CD4-positive, CD25-positive, alpha-beta regulatory T cell (primary cell): ENCODE measurements at places on chromosomes 2 and 18. TPM values are rescaled to one million over a fixed set of nuclear protein-coding genes. Genes with fewer than 3 reads are reported as not detected.

- H3K4me1 ChIP-seq = no peaks in the 10 kb centered on the region
- no peaks in the 10 kb centered on the region for H3K36me3 ChIP-seq
- H3K27me3 ChIP-seq = no peaks in the 10 kb centered on the region
- H3K4me3 ChIP-seq = no peak overlapping the region
These were observed 864.2 kb downstream of the SLC4A3 start for GRCh38 chr2:220491670-220492069.

GRCh38 chr18:8401606-8402005 lies 207.6 kb upstream of the RAB12 start:
- H3K36me3 ChIP-seq = no peaks in the 10 kb centered on the region
- H3K4me3 ChIP-seq = no peak overlapping the region
- no peaks in the 10 kb centered on the region for H3K4me1 ChIP-seq
- no peak for DNase-seq
- no peaks in the 10 kb centered on the region for H3K27me3 ChIP-seq

GRCh38 chr2:68828887-68829708 lies 42.1 kb downstream of the BMP10 start:
- H3K27me3 ChIP-seq = no peaks in the 10 kb centered on the region
- peak; percentile 60 for DNase-seq

GRCh38 chr18:3305933-3306332 lies 44.0 kb downstream of the MYL12B start:
- DNase-seq = no peak
- no peaks in the 10 kb centered on the region for H3K27me3 ChIP-seq
- no peak overlapping the region for H3K4me3 ChIP-seq
- peak overlapping the region; percentile 1 for H3K27ac ChIP-seq

DNA sequence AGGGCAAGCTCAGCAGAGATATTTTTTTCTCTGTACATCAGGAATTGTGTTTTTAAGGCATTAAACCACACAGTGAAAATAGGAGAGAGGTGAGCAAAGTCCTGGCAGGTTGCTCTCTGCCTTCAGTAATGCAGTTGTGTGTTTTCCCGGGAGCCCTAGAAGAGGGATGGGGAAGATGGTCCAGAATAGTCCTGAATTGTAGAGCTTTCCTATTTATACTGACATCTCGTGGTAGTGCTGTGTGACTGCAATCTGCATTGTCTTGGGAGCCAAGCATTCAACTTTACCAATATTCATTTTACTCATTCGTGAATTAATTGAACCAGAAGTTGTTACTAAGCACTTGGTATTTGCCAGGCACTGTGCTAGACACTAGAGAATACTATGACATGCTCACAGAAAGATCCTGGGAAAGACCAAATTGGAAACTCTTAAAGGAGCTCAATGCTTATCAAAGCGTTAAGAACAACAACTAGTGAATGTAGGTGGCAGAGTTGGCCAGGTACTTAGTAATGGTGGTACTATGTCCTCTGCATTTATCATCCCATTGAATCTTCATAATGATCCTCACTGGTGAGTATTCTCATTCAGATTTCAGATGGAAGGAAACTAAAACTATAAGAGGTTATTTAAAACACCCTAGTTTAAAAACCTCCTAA lies 214.6 kb downstream of the TRIB2 start:
- peaks cover 4% of the 10 kb centered on the region for H3K27me3 ChIP-seq
- H3K4me1 ChIP-seq = no peaks in the 10 kb centered on the region
- H3K4me3 ChIP-seq = no peak overlapping the region
- H3K27ac ChIP-seq = no peak overlapping the region
- peak; percentile 21 for DNase-seq

DNA sequence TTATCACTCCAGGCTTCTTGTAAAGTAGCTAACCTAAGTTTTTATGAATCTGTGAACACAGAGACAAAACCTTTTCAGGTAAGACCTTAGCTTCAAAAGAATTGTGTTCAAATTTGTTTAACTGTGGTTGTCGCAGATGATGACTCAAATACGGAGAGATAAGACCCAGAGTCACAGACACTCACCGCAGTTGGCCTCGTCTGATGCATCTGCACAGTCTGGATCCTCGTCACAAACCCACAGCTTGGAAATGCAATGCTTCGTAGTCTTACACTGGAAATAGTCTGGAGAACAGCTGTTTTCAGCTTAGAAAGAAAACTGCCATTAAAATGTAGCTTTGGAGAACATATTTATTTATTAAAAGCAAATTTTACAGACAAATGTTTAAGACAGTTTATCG lies 1662.1 kb upstream of the NXPH2 start:
- H3K27ac ChIP-seq = no peak overlapping the region
- no peaks in the 10 kb centered on the region for H3K27me3 ChIP-seq
- no peaks in the 10 kb centered on the region for H3K36me3 ChIP-seq

GRCh38 chr18:79915161-79916127 lies 36.0 kb downstream of the SLC66A2 start:
- H3K27ac ChIP-seq = no peak overlapping the region
- no peak overlapping the region for H3K4me3 ChIP-seq
- H3K4me1 ChIP-seq = no peaks in the 10 kb centered on the region
- no peak for DNase-seq

DNA sequence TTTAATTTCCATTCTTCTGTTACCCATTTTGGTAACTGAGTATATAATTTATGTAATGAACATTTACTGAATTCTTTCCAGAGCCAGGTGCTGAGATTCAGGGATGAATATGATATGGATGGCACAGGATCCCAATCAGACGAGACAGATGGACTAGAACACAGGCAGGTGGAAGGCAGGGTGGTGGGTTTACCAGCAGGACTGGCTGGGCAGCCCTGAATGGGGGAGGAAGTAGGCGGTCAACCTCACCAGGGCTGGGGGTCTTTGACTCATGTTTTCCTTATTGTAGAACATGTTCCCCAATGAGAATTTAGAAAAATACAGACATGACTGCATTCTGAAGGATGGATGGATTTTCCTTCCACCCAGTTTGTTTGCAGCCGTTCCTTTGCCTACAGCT lies 80.3 kb downstream of the CIB4 start:
- no peak for DNase-seq
- H3K36me3 ChIP-seq = no peaks in the 10 kb centered on the region
- no peak overlapping the region for H3K27ac ChIP-seq

GRCh38 chr18:25467226-25467987 lies 115.4 kb upstream of the ZNF521 start:
- H3K4me3 ChIP-seq = no peak overlapping the region
- DNase-seq = no peak
- no peak overlapping the region for H3K27ac ChIP-seq
- no peaks in the 10 kb centered on the region for H3K4me1 ChIP-seq

DNA sequence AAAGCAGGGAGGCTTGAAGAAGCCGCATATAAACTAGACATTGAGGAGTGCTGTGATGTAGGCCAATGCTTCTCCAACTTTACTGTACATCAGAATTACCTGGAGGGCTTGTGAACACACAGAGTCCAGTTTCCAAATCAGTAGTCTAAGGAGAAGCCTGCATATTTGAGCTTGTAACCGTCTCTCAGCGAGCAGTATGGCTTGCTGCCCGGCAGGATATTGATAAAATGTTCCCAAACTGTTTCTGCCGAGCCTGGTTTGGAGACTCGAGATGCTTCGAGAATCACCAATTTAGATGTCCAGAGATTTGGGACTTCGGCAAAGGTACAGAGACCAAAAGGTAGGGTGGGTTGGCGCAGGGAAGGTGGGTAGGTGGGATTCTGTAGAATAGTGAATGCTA lies 11.0 kb upstream of the RAB31 start:
- no peak overlapping the region for H3K27ac ChIP-seq
- no peak for DNase-seq
- no peaks in the 10 kb centered on the region for H3K4me1 ChIP-seq
- no peaks in the 10 kb centered on the region for H3K36me3 ChIP-seq
- H3K4me3 ChIP-seq = no peak overlapping the region

- no peaks in the 10 kb centered on the region for H3K27me3 ChIP-seq
- no peak overlapping the region for H3K27ac ChIP-seq
- DNase-seq = no peak
- no peaks in the 10 kb centered on the region for H3K36me3 ChIP-seq
- H3K4me1 ChIP-seq = no peaks in the 10 kb centered on the region
- H3K4me3 ChIP-seq = no peak overlapping the region
These were observed 154.4 kb upstream of the EPAS1 start for GRCh38 chr2:46142546-46143428.

- H3K27me3 ChIP-seq = no peaks in the 10 kb centered on the region
- H3K4me3 ChIP-seq = no peak overlapping the region
- no peaks in the 10 kb centered on the region for H3K4me1 ChIP-seq
- H3K36me3 ChIP-seq = no peaks in the 10 kb centered on the region
- H3K27ac ChIP-seq = no peak overlapping the region
- no peak for DNase-seq
These were observed 175.6 kb downstream of the PRKCE start for GRCh38 chr2:45826884-45827635.

DNA sequence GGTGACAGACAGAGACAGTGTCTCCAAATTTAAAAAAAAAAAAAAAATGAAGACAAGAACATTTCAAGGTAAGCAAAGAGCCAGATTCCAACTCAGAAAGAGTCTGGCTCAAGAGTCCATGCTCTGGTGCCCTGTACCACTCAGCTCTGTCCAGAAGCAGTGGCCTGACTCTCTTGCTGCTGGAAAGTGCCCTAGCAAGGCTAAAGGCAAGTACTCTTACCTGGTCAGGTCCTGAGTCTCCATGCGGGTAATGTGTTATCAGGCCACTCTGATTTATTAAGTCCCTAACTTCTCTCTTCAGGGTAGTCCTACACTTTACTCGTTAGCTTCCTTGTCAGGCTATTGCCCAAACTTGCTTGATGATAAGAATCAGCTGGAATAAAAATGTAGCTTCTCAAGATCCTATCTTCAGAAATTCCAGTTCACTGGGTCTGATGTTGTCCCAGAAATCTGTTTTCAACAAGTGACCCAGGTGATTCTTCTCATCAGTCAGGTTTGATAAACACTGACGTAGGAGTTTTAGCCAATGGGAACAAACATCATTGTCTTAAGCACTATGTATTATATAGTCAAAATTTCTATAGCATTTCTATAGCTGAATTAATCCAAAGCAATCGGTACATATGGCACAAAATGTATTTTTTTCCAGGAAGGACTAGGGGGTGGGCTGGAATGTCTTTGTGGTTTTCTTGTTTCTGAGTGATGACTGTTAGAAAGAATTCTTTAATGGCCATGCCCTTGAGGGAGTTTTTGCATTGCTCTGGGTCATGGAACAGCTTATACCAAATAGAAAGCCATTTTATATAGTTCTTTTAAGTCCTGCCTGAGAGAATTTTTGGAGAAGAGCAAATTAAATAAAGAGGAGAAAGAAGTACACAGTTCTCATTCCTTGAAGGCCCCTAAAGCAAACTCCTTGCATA lies 139.9 kb upstream of the DNMT3A start:
- H3K4me3 ChIP-seq = no peak overlapping the region
- H3K27me3 ChIP-seq = no peaks in the 10 kb centered on the region
- H3K36me3 ChIP-seq = peaks cover 24% of the 10 kb centered on the region
- H3K4me1 ChIP-seq = no peaks in the 10 kb centered on the region
- DNase-seq = no peak

DNA sequence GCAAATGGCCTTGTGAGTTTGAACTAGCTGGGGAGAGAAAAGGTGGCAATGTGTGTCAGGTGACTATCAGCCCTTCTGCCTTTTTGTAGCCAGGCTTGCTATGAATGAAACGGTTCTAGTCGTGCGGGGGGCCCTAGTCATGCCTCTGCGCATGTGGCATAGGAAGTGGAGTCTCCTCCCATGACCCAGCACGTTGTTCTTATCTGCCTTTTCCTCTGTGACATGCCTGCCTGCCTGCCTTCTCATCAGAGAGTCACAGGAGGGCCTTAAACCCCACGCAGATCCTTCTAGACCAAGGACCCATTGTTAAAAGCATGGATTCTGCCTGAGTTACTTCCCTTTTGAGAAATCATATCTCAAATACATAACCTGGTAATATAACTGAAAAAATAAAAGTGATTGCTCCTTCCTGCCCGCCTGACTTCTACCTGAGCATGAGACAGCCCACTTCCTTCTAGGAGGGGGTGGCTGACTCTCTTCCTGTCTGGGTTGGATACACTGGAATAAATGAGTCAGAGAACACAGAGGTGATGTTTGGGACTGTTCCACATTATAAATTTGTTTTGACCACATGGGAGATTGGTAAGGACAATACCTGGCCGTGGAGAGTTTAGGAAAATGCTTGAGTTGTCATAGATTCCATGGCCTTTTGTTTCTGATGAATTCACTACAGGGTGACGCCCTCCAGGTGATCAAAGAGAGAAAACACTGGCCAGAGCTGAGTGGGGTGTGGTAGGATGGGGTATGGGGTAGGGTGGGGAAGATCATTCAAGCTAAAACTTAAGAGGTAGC lies 49.8 kb downstream of the FBLN7 start:
- no peaks in the 10 kb centered on the region for H3K27me3 ChIP-seq
- H3K4me1 ChIP-seq = peaks cover 81% of the 10 kb centered on the region
- peak; percentile 63 for DNase-seq
- H3K36me3 ChIP-seq = peaks cover 17% of the 10 kb centered on the region
- H3K27ac ChIP-seq = peak overlapping the region; percentile 92
- peak overlapping the region; percentile 77 for H3K4me3 ChIP-seq

The RFTN2 gene
- 0.20 TPM for polyA plus RNA-seq

The SCN9A gene
- not detected for polyA plus RNA-seq

The REV1 gene
- polyA plus RNA-seq = 12.4 TPM

The SEMA4F gene
- polyA plus RNA-seq = 7.3 TPM

The BCL2 gene
- polyA plus RNA-seq = 39.0 TPM

The MFSD2B gene
- not detected for polyA plus RNA-seq

The NXPH2 gene
- polyA plus RNA-seq = not detected

The TRIM43 gene
- polyA plus RNA-seq = not detected
